ENCODE measurements at places on chromosomes 16 and 17.
A peak's percentile ranks its signal among the peaks of the same experiment; 100 is the strongest.

DNA sequence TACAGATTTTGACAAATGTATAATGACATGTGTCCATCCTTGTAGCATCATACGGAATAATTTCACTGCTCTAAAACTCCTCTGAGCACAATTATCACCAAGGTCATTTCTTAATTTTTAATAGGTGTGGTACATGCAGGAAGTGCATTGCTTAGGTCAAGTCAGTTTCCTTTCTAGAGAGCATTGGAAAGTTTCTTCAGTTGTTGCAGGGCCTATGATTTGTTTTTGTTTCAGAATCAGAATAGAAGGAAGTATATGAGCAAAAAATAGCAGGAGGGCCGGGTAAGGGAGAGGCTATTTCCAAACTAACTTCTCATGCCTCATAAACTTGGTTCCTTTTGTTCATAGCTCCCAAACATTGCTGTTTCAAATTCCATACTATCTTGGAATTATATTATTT is 24.0 kb upstream of the SLFN5 start:
- no peak for DNase-seq

DNA sequence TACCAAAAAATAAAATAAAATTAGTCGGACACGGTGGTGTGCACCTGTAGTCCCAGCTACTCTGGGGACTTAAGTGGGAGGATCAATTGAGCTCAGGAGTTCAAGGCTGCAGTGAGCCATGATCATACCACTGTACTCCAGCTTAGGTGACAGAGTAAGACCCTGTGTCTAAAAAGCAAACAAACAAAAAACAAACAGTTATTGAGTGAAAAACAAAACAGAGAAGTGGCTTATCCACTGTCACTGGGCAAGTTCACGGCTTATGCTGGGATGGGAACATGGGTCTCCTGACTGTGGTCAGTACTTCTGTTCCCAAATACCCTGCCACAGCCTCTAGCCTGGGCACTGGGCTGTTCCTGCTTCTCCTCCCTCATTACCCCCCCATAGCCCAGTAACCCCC is 9.5 kb upstream of the GRN start:
- no peak for DNase-seq

DNA sequence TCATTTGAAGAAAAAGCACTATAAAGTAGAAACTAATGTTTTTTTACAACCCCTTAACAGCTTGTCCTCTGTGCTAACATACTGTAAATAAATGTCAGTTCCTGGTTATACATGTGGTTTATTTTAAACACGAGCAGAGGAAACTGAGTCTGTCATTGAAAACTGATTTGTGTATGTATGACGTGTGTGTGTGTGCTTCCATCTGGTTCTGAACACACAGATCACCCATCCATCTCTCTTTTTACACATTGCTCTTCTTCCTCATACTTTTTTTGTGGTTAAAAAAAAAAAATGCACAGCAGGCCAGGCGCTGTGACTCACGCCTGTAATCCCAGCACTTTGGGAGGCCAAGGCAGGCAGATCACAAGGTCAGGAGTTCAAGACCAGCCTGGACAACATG is 49.5 kb downstream of the ZNF423 start:
- DNase-seq, result no peak

DNA sequence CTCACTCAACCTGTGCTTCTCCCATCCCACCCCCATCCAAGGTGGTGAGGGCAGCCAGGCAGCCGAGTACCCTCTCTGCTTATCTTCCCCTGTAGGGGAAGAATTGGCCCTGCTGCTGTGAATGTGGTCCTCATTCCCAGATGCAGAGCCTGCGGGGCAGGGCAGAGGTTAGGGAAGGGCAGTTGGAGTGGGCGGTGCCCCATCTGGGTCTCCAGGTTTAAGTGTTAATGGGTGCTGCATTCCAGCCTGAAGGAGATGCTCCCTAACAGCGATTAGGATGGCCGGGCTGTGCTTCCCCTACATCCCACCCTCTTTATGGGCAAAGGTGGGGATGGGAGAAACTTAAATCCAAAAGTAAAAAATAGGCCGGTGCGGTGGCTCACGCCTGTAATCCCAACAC is 12.1 kb downstream of the TMEM95 start:
- DNase-seq, result no peak

DNA sequence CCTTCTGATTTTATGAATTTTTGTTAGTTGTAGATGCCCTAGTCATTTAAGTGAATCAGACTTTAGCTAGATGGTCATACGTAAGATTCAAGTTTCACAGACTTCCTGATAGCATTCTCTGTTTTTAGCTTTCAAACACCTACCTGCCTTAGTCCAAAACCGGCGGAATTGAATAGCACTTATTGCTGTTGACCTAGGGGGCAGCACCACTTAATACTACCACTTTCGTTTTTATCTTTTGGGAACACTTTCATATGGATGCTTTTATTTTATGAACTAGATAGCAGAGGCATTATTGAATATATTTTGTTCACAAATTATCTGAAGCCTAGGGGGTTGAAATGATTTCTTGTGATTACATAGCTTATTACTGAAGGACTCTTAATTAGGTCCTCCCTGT is 31.5 kb downstream of the TADA2A start:
- DNase-seq, result no peak

- no peak for DNase-seq
Measured at GRCh38 chr17:8922928-8923327, 42.6 kb downstream of the PIK3R5 start.

DNA sequence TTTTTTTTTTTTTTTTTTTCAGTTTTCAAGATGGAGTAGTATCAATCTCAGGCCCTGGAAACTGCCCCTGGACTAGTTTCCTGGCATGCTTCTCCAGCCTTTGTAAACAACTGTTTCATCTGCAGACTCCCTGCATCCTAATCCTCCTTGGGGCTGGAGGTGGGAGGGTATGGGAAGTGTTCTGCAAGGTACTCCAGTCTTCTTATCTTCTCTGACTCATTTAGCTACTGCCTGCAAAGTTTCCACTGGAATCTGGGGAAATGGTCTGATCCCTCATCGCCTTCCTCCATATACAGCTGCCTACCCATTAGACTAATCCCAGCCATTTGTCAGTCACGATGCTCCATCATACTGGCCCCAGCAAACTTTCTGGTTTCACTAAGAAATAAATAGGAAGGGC is 21.5 kb downstream of the COPZ2 start:
- DNase-seq, result no peak

GRCh38 chr17:59416184-59416583 is 84.7 kb downstream of the YPEL2 start:
- DNase-seq, result no peak

GRCh38 chr16:56518425-56518824 is 1.4 kb downstream of the BBS2 start:
- no peak for DNase-seq

DNA sequence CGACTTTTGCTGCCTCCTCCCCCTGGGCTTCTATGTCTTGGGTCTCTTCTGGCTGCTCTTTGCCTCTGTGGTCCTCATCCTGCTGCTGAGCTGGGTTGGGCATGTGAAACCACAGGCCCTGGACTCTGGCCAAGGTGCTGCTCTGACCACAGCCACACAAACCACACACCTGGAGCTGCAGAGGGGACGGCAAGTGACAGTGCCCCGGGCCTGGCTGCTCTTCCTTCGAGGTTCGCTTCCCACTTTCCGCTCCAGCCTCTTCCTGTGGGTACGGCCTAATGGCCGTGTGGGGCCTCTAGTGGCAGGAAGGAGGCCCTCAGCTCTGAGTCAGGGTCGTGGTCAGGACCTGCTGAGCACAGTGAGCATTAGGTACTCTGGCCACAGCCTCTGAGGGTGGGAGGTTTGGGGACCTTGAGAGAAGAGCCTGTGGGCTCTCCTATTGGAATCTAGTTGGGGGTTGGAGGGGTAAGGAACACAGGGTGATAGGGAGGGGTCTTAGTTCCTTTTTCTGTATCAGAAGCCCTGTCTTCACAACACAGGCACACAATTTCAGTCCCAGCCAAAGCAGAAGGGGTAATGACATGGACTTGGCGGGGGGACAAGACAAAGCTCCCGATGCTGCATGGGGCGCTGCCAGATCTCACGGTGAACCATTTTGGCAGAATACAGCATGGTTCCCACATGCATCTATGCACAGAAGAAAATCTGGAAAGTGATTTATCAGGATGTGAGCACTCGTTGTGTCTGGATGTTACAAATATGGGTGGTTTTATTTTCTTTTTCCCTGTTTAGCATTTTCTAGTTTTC is 2.3 kb downstream of the GP1BA start:
- DNase-seq, result no peak

DNA sequence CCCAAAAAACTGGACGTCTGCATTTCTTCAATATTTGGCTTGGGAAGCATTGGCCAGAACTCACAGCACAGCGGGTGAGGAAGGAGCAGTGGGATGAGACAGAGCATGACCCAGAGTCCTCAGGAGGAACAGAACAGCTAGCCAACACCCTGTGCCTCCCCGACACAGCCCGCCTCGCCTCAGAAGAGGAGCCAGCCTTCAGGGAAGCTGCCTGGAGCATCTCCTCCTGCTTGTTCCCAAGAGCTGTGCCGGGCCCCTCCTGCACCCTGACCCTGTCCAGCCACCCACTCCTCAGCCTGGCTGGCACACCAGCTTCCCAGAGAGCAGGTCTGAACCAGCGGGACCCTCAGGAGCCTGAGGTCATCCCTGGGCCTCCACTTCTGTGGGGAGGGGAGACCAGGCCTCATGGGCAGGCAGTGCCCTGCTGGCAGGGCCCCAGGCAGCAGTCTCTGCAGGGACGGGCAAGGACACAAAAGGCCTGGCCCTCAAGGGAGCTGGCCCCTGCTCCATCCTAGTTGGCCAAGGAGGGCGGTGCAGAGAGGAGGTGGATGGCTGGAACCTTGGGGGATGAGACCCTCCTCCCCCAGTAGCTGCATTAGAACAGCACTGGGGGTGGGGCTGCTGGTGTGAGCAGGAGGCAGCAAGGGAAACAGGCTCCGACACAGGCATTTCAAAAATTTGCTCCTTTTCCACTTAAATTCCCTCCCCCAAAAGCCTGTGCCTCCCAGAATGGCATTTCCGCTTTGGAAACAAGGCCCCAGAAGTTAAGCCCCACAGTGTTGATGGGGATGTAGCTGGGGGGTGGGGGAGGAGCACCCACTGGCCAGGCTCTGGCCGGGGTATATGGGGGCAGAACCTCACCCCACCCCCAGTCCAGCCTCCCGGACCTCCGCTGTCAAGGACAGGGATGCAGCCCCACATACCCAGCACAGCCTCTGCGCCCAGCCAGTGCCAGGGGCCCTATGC is 1.8 kb upstream of the BCAR1 start:
- DNase-seq, result no peak

- no peak for DNase-seq
Measured at GRCh38 chr17:33500151-33500550, 207.1 kb upstream of the ASIC2 start.

GRCh38 chr16:5850632-5851392 is 753.2 kb upstream of the EEF2KMT start:
- no peak for DNase-seq

- no peak for DNase-seq
Measured at GRCh38 chr16:48409839-48410632, 24.8 kb upstream of the SIAH1 start.

DNA sequence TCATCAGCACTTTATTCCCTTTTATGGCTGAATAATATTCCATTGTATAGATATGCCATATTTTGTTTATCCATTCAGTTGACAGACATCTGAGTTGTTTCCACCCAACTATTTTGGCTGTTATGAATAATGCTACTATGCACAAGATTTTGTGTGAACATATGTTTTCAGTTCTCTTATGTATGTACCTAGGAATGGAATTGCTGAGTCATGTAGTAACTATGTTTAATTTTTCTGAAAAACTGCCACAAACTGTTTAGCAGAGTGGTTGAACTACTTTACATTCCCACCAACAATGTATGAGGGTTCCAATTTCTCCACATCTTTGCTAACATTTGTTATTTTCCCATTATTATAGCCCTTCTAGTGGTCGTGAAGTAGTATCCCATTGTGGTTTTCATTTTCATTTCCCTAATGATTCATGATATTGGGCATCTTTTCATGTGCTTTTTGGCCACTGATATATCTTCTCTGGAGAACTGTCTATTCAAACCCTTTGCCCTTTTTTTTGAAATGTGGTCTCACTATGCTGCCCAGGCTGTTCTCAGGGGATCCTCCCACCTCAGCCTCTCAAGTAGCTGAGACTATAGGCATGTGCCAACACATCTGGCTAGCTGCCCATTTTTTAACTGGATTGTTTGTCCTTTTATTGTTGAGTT is 26.3 kb downstream of the SMURF2 start:
- DNase-seq, result no peak

DNA sequence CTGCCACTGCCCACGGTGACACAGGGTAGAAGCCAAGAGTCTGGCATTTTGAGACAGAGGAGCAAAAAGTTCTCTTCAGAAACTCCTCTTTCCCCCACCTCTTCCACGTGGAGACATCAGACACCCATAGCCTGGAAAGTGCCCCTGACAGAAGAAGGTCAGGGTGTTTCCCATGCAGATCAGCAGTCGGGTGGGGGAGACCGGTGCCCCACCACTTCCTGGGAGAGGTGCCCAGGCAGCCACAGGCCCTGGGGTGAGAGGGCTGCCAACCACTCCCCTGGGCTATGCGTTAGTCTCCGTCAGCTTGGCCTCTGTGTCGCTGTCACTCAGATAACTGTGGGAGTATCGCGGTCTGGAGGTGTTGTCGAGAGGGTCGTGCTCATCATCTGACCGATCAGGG is 31.5 kb downstream of the PIPOX start:
- DNase-seq, result no peak

GRCh38 chr16:67104061-67104460 is 5.7 kb upstream of the PHAF1 start:
- DNase-seq, result no peak

- DNase-seq, result peak; percentile 39
Measured at GRCh38 chr17:68600931-68601564, at the start of gene FAM20A. Gene FAM20A, minus strand, starts transcription at chr17:68601367. Its CDS starts 701 bp downstream, at chr17:68600666.

DNA sequence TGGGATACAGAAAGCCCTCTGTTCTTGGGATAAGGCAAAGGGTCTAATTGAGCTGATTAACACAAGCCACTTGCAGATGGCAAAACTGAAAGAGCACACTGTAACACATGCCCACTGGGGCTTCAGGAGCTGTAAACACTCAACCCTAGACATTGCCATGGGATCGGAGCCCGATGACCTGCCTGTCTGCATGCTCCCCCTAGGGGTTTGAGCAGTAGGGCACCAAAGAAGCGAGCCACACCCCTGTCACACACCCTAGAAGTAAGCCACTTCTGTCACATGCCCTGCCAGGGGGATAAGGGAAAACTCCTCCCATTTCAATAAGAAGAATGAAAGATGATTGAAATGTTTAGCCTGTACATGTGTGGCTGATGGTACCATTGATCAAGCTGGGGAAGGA is 81.3 kb upstream of the IRX6 start:
- peak; percentile 23 for DNase-seq

DNA sequence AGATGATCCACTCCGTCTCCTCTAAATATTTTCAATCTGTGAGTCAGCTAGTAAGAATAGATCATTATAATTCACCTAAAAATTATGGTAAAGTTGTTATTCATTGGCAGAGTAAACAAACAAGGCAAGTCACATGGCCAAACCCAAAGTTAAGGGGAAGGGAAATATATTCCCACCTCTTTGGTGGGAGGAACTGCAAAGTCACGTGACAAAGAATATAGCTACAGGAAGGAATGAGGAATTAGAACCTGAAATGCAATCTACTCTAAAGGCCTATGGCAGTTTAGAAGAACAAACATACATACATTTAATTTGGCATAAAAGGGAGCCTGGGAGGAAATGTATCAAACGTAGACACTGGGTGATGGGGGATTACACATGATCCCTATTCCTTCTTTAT is 48.9 kb downstream of the NOG start:
- no peak for DNase-seq

All from spinal cord (tissue), 10 donors.